ENCODE measurements at places on chromosomes 4 and X.

DNA sequence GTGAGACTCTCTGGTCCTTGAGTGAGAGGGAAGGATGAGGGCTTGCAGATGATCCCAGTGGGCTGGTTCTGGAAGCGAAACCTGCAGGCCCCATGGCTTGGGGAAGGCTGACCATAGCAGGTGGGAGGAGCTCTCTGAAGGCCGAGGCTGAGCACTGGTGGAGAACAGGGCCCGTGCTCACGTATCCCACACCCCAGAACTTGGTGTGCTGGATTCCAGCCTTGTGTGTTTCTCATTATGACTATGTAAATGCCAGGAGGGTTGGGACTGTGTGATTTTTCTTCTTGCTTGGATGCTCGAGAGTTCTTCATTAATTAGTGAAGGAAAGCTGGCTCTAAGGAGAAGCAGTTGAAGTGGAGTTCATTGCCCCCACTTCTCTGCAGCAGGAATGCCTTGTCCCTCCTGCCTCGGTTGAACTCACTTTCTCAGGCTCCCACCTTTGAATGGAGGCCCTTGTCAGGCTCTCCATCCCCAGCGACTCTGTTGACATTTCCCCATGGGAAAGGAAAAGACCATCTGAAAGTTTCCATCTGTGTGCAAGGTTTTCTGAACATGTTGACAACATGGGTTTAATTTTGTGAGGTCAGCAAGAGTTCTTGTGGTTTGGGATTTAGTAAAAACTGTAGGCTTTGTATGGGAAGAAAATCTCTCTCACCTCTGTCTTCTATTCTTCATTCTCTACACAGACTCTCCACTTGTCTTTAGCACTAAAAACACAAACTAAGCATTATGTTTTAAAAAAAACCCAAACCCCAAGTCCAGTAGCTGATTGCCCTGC lies 57.7 kb downstream of the TBL1X start:
- no peak for DNase-seq

DNA sequence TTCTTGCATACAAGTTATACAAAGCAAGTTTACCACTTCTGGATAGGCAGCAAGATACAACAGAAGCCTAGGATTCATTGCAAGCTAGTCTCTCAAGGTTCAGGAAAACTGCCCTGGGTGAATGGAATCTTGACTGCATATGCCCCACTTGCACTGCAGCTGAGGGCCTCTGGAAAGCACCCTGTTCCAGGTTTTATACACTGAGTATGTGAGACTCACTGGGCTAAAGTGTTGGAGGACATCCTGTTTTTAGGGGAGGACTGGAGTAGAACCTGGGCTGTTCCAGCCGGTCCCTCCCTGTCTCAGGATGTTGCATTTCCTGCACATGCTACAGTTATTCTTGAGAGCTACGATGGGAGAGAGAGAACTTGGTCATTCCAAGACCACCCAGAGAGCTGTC lies 168.5 kb upstream of the NUDT6 start:
- no peak for DNase-seq

GRCh38 chrX:69324851-69325250 lies 159.6 kb upstream of the PJA1 start:
- no peak for DNase-seq

DNA sequence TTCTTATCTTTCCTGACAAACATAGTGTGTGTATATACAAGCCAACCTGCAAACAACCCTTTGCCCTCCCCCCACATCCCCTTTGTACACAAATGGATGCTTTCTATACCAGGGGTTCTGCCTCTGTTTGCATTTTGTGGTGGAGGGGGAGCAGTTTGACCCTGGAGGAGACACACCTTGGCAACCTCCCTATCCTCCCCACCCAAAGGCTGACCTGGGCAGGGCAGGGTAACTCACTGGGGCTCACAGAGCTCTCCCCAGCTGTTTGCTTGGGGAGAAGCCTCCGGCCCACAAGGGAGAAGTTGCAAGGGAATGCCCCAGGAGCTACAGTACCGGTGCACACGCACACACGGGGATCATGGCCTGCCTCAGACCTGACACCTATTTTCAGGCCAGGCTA lies 372.6 kb downstream of the BCOR start:
- peak; percentile 34 for DNase-seq

- DNase-seq = no peak
These were observed 60.1 kb downstream of the SEPTIN11 start for GRCh38 chr4:77009511-77010115.

DNA sequence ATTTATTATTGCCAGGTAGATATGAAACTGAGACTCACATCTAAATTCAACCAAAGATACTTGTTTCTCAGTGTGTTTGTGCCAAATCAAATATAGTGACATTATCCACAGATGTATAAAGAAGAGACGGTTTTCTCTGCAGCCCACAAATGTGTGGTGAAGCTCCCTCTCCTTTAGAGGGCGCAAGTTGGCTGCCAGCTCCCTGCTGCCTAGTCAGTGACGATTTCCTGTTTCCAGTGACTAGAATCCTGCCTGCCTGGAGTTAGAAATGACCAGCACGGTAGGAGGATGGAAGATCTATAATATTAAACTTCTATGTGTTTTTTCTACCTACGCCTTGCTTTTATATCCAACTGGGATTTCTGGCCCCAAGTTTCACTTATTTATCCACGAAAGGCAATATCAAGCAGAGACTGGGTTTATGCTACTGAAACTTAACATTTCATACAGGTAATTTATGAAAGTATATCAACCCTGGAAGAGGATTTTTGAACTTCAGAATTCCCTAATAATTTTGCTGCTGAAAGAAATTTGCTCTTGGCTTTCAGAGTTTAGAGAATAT lies 1793.7 kb upstream of the TENM3 start:
- peak; percentile 63 for DNase-seq

DNA sequence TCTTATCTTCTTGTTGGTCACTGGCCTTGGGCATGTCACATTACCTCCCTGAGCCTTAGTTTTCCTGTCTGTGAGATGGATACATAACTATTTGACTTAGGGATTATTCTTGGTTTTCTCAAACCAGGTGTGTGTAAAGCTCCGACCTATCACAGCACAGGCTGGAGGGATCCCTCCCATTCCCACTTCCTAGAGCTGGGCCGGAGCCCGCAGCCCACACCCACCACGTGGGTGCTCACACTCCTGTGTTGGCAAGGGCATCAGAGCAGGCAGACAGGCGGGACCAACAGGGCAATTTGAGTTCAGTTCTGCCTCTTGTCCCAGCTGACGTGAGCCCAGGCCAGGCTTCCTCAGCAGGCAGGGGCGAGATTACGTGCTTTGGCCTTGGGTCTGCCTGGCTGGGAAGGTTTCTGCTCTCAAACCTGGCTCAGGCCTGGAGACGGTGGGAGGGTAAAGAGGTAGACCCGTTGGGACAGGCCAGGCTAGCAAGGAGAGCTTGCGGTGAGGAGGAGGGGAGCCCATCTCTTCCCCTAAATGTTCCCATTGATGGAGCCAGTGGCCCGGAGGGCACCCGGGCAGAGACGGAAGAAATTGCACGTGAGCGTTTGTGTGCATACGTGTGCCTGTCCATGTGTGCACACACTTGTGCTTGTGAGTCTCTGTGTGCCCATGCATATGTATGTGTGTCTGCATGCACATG lies 734 bp upstream of the SH3TC1 start:
- DNase-seq = no peak

- no peak for DNase-seq
These were observed 74.2 kb upstream of the DMD start for GRCh38 chrX:33285550-33285949.

DNA sequence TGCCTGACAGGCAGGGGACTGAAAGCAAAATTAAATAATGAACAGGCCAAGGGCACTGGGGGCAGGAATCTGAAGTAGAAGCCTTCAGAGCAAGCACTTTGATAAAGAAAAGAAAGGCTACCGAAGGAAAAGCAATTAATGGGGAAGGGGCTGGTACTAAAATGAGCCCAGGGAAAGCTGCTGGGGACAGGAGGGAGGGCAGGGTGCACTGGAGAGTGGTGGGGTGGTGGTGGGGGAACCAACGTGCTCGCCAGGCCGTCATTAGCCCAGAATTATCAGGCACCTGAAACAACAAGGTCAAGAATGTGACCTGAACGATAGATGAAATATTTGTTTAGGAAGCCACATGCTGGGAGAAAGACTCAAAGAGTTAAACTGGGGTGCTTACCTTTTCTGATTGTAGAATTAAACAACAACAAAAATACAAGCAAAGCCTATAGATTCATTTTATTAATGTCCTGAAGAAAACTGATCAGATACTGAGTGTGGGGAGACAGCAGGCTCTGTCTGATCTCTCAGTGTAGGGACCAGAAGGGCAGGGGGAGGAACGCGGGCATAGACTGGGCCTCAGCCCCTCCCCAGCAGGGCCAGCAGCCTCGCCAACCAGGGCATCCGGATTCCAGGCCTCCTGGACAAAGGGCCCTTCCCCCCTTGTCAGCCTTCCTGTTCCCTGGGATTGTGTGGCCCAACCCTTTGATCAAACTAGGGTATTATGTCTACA lies 239.7 kb upstream of the KLF3 start:
- DNase-seq = peak; percentile 64

GRCh38 chr4:77819404-77819842 lies 255 bp upstream of the CNOT6L start:
- DNase-seq = no peak

GRCh38 chr4:41199788-41200187 lies 14.6 kb downstream of the APBB2 start:
- no peak for DNase-seq

DNA sequence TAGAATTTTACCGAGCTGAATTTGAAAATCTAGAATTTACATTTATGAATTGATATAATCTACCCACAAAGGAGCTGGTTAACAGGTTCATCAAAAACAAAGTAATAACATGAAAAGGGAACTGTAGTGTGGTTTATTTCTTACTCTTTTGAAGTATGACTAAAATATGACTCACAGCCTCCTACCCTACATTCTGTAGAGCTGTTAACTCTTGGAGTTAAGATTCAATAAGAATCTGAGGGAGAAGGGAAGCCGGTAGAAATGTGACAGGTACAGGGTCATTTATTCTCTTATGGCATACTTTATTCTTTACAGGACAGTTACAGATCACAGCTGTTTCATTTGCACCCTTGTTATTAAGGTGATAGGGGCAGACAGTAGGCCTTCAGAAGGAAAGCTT lies 132.2 kb upstream of the FAM47B start:
- DNase-seq = no peak

GRCh38 chr4:15550491-15550890 lies 80.8 kb downstream of the CC2D2A start:
- DNase-seq = no peak
